ENCODE measurements at places on chromosomes 2 and 18.

GRCh38 chr2:776487-776886 is 99.3 kb upstream of the TMEM18 start:
- DNase-seq: no peak

DNA sequence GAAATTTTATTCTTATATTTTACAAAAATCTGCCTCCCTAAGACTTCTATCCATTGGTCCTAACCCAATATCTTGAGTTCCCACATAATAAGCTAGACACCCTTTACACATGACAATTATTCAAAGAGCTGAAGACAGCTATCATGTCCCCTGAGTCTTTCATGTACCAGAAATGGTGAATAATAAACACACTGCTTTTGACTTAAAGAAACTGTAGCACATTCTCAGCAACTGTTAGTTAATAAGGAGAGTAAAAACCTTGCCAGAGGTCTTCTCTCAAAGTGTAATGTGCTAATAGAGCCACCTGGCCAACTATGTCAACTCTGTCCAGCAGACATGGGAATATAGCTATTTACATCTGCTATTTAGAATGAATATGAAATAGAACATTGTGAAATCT is 109.7 kb upstream of the ARL5A start:
- DNase-seq: no peak

DNA sequence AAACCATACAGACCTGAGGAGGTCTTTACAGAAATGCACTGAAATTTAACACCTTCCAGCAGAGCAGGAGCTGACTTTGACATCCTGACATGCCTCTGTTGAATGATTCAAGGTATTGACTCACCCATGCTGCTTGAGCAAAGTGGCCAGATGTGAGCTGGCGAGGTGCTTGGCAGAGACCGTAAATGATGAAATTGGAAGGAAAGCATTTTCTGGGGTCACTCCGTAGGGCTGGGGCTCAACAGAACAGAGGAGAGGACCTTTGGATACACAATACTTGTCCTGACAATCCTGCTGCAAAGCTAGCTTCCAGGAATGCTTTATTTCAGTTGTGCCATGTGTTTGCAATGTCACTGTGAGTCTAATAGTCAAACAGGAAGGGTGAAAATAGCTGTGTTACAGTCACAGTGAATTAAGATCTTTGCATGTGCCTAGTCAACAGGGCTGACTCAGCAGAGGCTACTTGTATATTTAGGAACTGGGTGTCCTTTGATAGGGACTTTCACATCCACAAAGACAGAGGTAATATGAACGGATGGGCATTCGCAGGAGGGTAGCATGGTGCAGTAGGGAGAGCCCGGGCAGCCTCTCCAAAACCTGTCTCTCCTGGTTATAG is 31.6 kb upstream of the NCK2 start:
- no peak for DNase-seq

GRCh38 chr18:54150226-54150625 is 74.2 kb downstream of the MBD2 start:
- no peak for DNase-seq

- DNase-seq: no peak
These were observed 352.9 kb downstream of the LPIN1 start for GRCh38 chr2:12099374-12099773.

DNA sequence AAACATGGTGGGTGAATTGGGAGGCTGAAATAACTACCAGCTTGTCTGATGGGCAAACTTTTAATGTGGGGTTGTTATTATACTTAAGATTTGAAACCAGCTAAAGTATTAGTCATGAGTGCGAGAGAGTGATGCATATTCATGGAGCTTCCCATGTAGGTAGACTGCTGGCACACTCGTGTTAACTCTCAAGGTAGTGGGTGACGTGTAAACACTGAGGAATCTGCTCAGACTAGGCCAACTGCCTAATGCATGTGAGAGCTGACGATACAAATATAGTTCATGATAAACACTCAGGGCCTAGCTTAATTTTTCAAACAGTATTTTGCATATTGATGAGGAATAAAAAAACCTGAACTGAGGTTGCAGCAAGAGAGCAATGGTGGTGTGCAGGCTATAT is 1165.7 kb upstream of the PIK3C3 start:
- DNase-seq: no peak

DNA sequence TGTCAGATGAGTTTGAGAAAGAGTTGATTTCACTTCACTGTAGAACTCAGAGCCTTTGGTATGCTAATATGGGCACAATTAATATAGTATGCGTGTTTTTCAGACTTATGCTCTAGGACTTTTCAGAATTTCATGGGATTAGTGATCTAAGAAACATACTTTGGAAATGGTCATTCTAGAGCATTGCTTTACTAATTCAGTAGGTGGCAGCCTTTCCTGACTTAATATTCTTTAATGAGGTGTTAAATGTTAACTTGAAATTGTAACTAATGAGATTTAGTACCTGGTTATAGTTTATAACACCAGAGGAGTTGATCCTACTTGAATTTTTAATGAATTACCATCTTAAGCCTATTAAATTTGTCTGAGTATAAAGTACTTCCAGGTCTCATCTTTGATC is 28.4 kb downstream of the ACTR2 start:
- DNase-seq: no peak

DNA sequence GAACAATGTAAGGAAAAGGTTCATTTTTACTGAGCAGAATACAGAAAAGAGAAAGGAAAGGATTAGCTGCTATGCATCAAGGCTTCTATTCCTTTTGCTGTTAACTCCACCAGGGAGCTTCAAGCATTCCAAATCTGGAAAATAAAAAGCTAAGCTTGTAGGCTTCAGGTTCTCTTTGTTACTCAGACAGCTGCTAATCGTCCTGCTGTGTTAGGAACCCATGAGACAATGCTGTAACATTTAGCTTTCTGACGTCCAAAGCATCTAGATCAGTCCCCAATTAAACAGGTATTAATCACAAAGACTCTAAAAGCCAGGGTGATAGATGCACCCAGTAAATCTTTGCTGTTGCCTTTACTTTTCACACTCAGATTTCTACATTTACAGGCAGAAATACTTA is 103.8 kb downstream of the EPHA4 start:
- DNase-seq: no peak

- DNase-seq: no peak
These were observed 228.8 kb upstream of the COPS8 start for GRCh38 chr2:236856848-236857235.

GRCh38 chr2:200765139-200765951 is 46.4 kb upstream of the BZW1 start:
- no peak for DNase-seq

DNA sequence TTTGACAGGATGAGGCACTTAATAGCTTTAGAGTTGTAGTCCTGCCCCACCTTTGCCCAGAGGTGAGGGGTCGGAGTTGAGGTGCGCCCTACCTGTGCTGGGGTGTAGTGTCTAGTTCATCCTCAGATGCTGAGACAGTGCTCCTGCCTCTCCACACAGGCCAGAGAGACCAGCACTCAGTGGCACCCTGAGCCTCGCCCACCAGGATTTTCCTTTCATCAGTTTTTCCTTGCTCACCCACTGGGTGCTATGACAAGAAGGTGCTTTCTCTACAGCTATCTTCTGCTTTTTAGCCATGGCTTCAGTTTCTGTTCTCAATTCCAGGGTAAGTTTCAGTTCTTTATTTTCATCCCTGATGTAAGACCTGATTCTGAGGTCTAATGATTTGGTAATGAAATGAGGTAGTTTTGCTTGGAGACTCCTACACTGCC is 16.8 kb upstream of the TMEM131 start:
- no peak for DNase-seq

DNA sequence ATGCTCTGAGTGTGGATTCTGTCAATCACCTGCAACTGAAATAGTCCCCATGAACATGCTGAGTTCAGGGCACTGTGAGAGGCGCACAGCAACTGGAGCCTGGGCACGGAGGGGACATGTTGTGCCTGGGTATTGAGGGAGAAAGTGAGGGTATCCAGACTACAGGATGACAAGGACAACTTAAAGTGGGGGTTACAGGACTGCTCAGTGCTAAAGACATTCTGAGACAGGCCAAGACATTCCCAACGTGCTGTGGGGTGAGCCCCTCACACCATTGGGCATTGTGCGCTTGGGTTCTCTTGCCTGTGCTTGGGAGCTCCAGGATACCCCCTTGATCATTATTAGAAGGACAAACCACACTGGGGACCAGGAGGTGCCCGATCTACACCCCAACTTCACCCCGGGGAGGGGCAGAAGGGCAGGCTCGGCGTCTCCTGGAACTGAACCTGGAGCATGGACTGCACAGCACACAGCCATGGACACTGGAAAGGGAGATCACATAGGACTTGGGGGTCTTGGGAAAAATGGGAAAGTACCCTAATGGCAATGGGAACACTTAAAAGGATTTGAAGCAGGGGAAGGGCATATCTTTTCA is 72.5 kb upstream of the HDAC4 start:
- DNase-seq: no peak

DNA sequence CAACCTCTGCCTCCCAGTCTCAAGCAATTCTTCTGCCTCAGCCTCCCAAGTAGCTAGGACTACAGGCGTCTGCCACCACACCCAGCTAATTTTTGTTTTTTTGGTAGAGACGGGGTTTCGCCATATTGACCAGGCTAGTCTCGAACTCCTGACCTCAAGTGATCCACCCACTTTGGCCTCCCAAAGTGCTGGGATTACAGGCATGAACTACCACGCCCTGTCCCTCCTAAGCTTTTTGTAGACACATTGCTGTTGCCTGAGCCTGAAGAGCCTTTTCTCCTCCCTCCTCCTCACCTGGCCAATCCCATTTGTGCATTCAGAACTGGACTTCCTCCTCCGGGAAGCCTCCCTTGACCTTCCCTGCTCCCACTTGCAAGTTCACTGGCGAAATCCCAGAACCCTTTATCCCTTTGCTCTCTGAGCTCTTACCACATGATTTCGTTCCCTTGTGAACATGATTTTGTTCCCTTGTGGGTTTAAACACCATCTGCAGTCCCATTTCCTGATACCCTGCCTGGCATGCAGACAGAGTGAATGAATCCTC is 2.6 kb downstream of the C2orf72 start:
- DNase-seq: no peak

GRCh38 chr2:110680709-110681108 is 2.8 kb upstream of the BUB1 start:
- DNase-seq: no peak

DNA sequence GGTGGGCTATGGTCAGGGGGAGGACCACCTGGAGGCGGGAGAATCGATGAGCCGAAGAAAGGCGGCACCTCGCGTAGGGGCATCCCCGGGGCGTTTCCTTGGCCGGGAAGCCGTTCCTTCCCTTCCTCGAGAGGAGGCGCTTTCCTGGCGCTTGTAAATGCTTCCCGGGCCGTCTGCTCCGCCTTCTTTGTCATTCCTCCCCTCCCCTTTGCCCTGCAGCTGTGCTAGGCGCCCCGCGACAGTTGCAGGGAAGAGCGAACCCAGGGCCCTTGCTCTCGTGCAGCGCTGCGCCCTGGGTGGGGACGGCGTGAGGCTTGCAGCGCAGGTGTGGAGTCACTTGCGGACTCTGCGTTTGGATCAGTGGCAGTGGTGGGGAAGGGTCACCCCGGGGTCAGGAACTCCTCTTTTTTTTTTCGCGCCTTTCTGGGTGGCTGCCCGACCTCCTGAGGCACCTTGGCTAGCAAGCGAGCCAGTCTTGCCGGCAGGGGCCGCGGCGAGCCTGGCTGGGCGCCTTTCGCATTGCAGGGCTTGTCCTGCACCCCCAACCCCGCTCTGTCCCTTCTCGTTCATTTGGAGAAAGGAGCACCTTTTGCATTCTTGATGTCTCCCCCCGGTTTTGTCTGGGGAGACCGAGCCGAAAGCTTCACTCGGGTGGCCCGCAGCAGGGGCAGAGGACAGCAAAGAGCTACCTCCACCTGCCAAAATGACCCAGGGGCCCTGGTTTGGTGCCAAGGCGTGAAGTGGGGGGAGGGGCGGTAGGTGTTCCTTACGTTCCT is 858 bp downstream of the KCNS3 start:
- no peak for DNase-seq

GRCh38 chr2:61978522-61978921 is 73.0 kb downstream of the COMMD1 start:
- DNase-seq: no peak

- DNase-seq: no peak
These were observed 82.7 kb downstream of the LTBP1 start for GRCh38 chr2:33029459-33029858.

DNA sequence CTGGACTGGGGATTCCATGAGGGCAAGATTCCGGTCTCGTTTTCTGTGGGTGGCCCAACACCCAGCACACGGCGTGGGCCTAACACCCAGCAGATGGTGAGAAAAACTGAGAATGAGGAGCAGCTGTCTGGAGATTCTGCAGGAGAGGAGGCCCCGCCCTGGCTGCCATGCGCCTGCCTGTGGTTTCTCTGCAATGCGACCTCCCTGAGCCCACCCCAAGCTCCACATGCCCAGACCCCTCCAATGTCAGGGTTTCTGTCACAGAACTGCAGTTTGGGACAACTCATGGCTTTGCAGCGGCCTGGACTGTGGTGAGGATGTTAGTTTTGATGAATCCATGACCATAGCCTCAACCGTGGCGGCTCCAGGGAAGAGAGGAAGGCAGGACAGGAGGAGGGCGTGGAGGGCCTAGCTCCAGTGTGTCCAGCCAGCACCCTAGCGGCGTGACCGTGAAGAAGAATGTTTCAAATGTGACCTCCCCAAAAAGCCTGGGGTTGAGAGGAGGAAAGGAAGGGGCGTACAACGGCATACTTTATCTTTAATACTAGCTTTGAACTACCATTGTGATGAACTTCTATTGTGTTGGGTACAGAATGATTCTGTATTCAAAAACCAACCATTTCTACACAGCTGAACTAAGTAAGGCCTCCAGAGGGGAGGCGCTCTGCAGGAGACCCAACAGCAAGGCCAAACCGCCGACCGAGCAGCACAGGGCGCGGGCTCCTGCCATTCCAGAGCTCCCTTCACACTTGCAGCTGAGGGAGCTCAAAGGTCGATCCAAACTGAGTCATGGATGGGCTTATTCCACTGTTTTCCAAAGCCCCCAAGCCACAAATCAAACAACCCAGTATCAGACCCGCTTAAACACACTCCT is 3.4 kb downstream of the PXDN start:
- DNase-seq: no peak

- no peak for DNase-seq
These were observed 4.5 kb upstream of the TMBIM1 start for GRCh38 chr2:218296847-218297246.

GRCh38 chr18:62828091-62828640 is 112.8 kb downstream of the PHLPP1 start:
- DNase-seq: no peak

DNA sequence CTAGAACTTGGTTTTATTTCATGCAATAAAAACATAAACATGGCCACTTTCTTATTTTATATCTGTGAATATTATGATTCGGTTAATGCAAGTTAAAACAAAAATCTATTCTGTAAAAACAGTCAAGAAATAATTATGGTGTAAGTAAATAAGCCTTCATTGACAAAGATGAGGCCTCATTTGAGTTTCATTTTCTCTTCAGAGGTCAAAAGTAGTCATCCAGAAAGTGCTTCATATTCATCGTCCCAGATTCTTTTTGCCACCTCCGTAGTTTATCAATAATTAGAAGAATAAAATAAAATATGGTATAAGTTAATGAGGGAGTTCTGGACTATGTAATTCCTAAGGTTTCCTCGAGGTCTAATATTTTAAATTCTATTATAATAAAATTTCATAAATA is 19.4 kb upstream of the HNRNPA3 start:
- no peak for DNase-seq

All from stimulated activated CD8-positive, alpha-beta memory T cell treated with anti-CD3 and anti-CD28 coated beads, Interleukin-12 subunit alpha, Interleukin-12 subunit beta, amount 100 ng/mL, for 4 hours (primary cell).